Smooth muscle cell of the pulmonary artery (primary cell): ENCODE measurements at places on chromosomes 1 and 21. TPM values are rescaled to one million over a fixed set of nuclear protein-coding genes. Genes with fewer than 3 reads are reported as not detected.

KCNJ9 gene
- total RNA-seq = under 0.01 TPM in 1 of 2 replicates, not detected in the other

PLCH2 gene
- total RNA-seq = 0.33 and 0.53 TPM in 2 replicates

CPTP gene
- total RNA-seq = 14.2 and 14.7 TPM in 2 replicates

PERM1 gene
- total RNA-seq = 1.5 and 2.5 TPM in 2 replicates

FGGY gene
- total RNA-seq = 15.1 and 19.9 TPM in 2 replicates

ZNF697 gene
- 10.1 and 14.5 TPM in 2 replicates for total RNA-seq

TNNI3K gene
- total RNA-seq = not detected in 2 replicates

PBX1 gene
- total RNA-seq = 22.1 and 39.3 TPM in 2 replicates

OR2L8 gene
- total RNA-seq = not detected in 2 replicates

SNAPIN gene
- 41.0 and 47.6 TPM in 2 replicates for total RNA-seq

CFAP107 gene
- total RNA-seq = not detected in 2 replicates

CAPN9 gene
- not detected in 2 replicates for total RNA-seq

RNF186 gene
- not detected in 2 replicates for total RNA-seq

SPRR5 gene
- not detected in 2 replicates for total RNA-seq

RHBG gene
- not detected in 2 replicates for total RNA-seq

SLC37A1 gene
- total RNA-seq = 2.2 and 4.8 TPM in 2 replicates

GNPAT gene
- 44.2 and 53.9 TPM in 2 replicates for total RNA-seq

HFM1 gene
- 0.03 and 0.20 TPM in 2 replicates for total RNA-seq

TDRD5 gene
- not detected in 2 replicates for total RNA-seq

PALMD gene
- 2.6 and 14.5 TPM in 2 replicates for total RNA-seq

CFAP298 gene
- total RNA-seq = 20.0 and 20.7 TPM in 2 replicates

MCOLN2 gene
- 0.85 and 1.3 TPM in 2 replicates for total RNA-seq

ARHGAP29 gene
- total RNA-seq = 50.1 and 56.6 TPM in 2 replicates

HSD3B2 gene
- total RNA-seq = not detected in 2 replicates

HSPB7 gene
- 45.2 and 102 TPM in 2 replicates for total RNA-seq

OR10J1 gene
- total RNA-seq = not detected in 2 replicates

LAD1 gene
- 0.07 TPM in 1 of 2 replicates, not detected in the other for total RNA-seq

OR6F1 gene
- total RNA-seq = not detected in 2 replicates

SHE gene
- 0.07 TPM in 2 replicates for total RNA-seq

ISG15 gene
- total RNA-seq = 33.9 and 46.0 TPM in 2 replicates

CDK18 gene
- 6.4 and 11.1 TPM in 2 replicates for total RNA-seq

TAS1R1 gene
- total RNA-seq = 0.20 and 0.46 TPM in 2 replicates

COL16A1 gene
- total RNA-seq = 90.8 and 97.8 TPM in 2 replicates

SLFNL1 gene
- 0.46 and 0.86 TPM in 2 replicates for total RNA-seq

ERRFI1 gene
- 136 and 176 TPM in 2 replicates for total RNA-seq

TBX15 gene
- total RNA-seq = 0.30 and 2.9 TPM in 2 replicates

FCER1G gene
- total RNA-seq = not detected in 2 replicates

ZNF683 gene
- not detected in 2 replicates for total RNA-seq

ACTL8 gene
- total RNA-seq = 0.07 TPM in 1 of 2 replicates, not detected in the other

TMPRSS2 gene
- total RNA-seq = not detected in 2 replicates

C1orf226 gene
- 0.07 and 0.13 TPM in 2 replicates for total RNA-seq

TRPM2 gene
- under 0.01 TPM in 1 of 2 replicates, not detected in the other for total RNA-seq

TMEM9 gene
- total RNA-seq = 66.0 and 78.4 TPM in 2 replicates

KAZN gene
- 3.6 and 10.6 TPM in 2 replicates for total RNA-seq

GPR25 gene
- total RNA-seq = not detected in 2 replicates

MAN1A2 gene
- total RNA-seq = 56.4 and 57.6 TPM in 2 replicates

SDC3 gene
- 37.6 and 65.2 TPM in 2 replicates for total RNA-seq

FBXO2 gene
- 1.4 and 3.4 TPM in 2 replicates for total RNA-seq

GJB4 gene
- total RNA-seq = not detected in 2 replicates

AKIRIN1 gene
- total RNA-seq = 45.0 and 49.9 TPM in 2 replicates

WDR64 gene
- not detected in 2 replicates for total RNA-seq

USH2A gene
- under 0.01 TPM in 1 of 2 replicates, not detected in the other for total RNA-seq

RGS13 gene
- total RNA-seq = not detected in 2 replicates

CAMK2N1 gene
- 7.2 and 16.1 TPM in 2 replicates for total RNA-seq

S100A5 gene
- total RNA-seq = 0.26 TPM in 1 of 2 replicates, not detected in the other

TMEM51 gene
- 1.5 and 2.2 TPM in 2 replicates for total RNA-seq

TCHHL1 gene
- not detected in 2 replicates for total RNA-seq

IL10 gene
- total RNA-seq = not detected in 2 replicates
